ENCODE measurements at places on chromosomes 2 and 18.

- no peak for DNase-seq
Measured at GRCh38 chr2:31666878-31667277, 86.1 kb upstream of the SRD5A2 start.

DNA sequence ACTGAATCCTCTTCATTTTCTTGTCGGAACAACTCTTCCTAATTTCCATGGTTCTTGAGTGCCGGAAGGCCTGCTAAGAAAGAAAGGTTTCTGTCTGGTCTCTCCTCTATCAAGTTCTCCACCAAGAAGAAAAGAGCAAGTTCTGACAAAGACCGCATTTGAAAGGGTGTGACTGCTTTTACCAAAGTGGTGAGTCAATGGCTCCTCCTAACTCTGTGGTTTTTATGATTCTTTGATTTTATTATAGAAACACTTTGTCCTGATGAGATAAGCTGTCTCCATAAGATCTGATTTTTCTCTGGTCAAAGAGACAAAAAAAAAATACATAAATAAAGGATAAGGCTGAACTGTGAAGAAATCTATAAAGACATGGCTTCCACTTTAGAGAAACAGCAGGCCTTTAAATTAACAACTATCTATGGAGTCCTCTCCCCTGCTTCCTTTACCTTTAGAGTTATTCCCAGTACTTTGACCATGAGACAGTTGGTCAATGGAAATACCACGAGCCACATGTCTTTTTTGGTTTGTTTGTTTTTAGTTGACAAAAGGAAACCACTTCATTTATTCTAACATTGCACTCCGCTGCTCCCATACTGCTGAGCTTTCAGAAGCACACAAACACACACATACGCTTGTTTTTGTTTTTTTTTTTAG lies 67.7 kb downstream of the REL start:
- no peak for DNase-seq

- DNase-seq = no peak
Measured at GRCh38 chr2:70009762-70010575, 48.5 kb upstream of the ASPRV1 start.

DNA sequence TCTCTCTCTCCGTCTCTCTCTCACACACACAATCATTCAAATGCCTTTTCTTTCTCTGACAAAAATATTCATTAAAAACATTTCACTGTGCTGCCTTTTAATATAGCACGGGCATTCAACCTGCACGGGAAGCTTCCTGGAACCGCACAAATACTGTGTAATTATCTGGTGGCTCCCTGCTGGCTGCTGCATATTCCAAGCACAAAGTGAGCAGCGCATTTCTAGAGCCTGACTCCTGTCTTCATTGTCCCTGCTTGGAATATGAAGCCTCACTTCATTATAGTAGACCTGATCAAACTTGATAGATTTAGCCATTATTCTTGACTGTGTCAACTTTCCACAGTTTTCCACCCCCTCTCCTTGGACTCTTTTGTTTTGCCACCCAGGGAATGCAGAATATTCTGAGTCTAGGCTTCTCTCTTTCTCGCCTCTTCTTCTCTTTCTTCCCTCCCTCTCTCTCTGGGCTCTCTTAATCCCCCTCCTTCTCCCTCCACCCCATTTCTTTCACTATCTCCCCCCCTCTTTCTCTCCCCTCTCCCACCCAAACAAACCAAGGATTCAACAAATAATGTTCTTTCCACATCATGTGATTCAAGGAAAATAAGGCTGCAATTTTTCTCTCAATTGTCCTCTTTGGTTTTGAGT lies 672.1 kb upstream of the FANCL start:
- no peak for DNase-seq

- DNase-seq = no peak
Measured at GRCh38 chr2:28219138-28219537, 173.5 kb upstream of the FOSL2 start.

- DNase-seq = no peak
Measured at GRCh38 chr2:111167076-111167862, 46.6 kb downstream of the BCL2L11 start.

- peak; percentile 6 for DNase-seq
Measured at GRCh38 chr2:237059155-237059875, 26.4 kb upstream of the COPS8 start.

- no peak for DNase-seq
Measured at GRCh38 chr18:34993289-34993688, 47.9 kb upstream of the MAPRE2 start.

DNA sequence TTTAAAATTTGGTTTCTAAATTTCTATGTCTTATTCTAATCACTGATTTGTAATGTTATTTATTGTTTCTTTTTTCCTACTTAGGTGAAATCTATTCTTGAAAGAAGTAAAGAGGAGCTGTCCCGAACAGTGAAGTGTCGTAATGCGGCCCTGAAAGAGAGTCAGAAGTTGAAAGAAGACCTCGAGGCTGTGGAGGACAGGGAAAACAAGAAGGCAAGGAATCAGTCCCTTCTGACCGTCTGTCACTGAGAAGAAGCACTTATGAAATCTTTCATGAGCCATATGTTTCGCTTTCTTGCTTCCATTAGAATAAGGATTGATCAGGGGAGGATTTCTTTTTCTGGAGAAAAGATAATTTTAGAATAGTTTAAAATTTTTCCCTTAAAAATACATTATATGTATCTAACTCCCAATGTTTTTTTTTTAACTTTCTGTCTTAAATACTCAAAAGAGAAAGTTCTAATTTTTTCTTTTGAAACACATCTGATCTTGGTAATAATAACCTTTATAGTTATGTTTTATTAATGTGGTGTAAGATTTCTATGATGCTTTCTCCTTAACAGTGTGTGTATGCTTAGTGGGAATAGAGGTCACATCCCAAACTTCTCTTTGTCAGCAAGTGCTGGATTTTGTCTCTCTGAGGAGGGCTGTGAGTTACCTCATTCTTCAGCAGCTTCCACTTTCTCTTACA lies 79.0 kb downstream of the CCDC150 start:
- no peak for DNase-seq

GRCh38 chr2:8268172-8268783 lies 413.6 kb upstream of the ID2 start:
- no peak for DNase-seq

DNA sequence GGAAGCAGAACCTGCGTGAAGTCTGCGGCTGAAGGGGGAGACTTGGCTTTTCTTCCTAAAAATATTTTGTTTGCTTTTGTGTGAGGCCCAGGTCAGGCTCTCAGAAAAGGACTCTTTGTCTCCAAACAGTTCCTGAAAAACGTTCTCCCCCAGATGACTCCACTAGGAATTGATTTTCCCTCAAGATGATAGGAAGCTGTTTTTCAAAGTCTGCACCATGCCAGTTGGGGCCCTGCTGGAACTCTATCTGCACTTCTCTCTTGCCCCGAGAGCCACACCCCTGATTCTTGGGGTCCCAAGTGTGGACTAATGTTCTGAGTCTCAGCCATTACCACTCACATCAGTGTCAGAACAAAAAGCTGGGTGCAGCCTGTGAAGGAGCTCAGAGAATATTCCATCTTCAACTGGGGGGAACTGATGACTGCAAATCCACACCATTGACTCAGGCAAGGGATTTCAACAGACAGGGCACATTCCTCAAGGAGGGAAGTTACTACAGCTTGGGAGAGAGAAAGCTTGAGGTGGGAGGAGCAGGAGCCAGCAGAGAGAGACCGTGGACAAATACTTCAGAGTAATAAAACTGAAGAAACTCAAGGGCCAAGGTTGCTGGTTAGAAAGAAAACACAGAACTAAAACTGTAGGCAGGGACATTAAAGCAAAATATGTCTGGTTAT lies 768.3 kb downstream of the RNF144A start:
- DNase-seq = no peak

GRCh38 chr2:37868866-37869265 lies 56.2 kb upstream of the RMDN2 start:
- no peak for DNase-seq

Measured in naive B cell (primary cell).